Activated naive CD4-positive, alpha-beta T cell treated with Interleukin-2 at 50 U/mL for 16 hours (primary cell): ENCODE measurements at places on chromosomes 2 and 18.

- no peak for DNase-seq
Observed at GRCh38 chr2:237529452-237530402, 36.6 kb upstream of the PRLH start.

- DNase-seq = no peak
Observed at GRCh38 chr2:223027442-223027841, 24.5 kb upstream of the KCNE4 start.

DNA sequence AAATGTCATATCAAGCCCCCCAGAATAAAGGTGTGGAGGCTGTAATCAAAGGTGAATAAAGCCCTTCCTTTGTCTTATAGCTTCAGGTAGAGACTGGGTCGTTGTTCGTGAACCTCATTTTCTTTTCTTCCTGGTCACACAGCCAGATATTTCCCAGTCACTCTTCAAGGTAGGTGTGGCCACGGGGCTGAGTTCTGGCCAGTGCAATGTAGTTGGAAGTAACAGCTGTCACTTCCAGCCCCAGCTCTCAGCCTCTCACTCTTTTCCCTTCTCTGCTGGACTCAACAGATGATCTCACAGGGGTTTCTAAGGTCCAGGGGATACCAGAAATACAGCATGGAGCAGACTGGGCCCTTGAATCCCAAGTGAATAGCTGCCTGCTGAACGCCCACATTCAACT lies 15.8 kb upstream of the TRPM8 start:
- DNase-seq = no peak

- no peak for DNase-seq
Observed at GRCh38 chr18:22344908-22345670, 72.6 kb downstream of the CTAGE1 start.

GRCh38 chr2:28400419-28400818 lies 7.8 kb downstream of the FOSL2 start:
- DNase-seq = no peak
